Osteocyte (in vitro differentiated cells): ENCODE measurements at places on chromosomes 11 and 22. TPM values are rescaled to one million over a fixed set of nuclear protein-coding genes. Genes with fewer than 3 reads are reported as not detected.

- no peak for DNase-seq
Observed at GRCh38 chr22:29030618-29031226, 30.9 kb downstream of the C22orf31 start.

DNA sequence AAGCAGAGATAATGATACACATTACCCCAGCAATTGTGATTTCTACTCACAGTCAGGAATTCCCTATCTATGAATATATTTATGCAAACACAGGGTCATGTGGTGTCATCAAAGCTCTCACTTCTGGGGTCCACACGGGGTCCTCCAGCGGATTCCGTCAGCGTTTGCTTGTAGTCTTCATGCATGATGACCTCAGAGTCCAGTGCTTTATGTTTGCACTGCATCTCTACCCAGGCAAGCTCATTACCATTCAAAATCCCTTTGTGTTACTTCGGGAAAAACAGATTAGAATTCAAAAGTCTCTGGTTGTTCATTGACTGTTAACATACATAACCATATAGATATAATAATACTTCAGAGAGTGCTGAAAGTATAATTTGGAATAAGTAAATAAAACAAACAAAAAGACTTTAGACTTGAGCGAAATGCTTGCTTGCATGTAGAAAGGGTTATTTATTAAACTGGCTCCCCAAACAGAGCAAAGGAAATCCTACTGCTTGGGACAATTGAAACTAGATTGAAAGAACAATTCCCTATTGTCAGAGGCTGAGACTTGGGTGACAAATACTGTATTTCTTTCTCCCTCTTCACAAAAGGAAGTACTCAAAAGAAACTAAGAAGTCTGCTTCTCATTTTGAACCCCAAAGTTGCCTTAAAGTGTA is 423.1 kb downstream of the ETS1 start:
- DNase-seq, result no peak

DNA sequence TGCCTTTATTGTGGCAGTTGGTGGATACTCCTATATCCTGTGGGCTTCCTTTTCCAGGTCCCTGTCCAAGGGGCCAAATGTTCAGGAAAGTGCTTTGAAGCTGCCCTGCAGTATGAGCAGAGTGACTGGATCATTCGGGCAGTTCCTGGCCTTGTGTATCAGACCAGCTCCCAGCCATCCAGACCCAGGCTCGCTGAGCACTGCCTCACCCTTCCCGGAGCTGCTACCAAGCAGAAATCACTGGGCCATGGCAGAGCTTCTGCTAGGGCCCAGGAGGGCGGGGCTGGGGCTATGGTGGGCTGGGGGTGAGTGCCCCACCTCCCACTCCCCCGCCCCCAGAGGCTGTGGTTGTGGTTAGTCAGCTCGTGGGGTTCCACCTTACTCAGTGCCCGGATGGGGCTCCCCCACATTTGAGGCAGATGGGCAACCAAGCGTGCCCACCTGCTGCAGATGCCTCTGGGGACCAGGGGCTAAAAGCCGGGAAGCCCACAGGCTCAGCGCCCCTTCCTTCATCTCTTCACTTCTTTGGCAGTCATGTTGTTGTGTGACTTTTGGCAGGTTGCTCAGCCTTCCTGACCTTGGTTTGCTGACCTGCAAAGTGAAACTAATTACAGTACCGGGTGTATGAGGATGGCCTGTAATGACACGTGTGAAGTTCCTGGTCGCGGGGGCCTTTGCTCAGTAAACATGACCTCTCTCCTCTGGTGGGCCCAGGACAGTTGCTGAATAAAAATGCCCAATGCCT is 2.1 kb upstream of the LRRC32 start:
- DNase-seq, result no peak

GRCh38 chr22:35215993-35216392 is 41.3 kb upstream of the HMGXB4 start:
- no peak for DNase-seq

The RFPL2 gene
- total RNA-seq, result not detected in 2 replicates

- no peak for DNase-seq
Observed at GRCh38 chr11:69467646-69468045, 13.8 kb upstream of the LINC01488 start.

- DNase-seq, result no peak
Observed at GRCh38 chr11:94130298-94131046, 1.8 kb downstream of the PANX1 start.

DNA sequence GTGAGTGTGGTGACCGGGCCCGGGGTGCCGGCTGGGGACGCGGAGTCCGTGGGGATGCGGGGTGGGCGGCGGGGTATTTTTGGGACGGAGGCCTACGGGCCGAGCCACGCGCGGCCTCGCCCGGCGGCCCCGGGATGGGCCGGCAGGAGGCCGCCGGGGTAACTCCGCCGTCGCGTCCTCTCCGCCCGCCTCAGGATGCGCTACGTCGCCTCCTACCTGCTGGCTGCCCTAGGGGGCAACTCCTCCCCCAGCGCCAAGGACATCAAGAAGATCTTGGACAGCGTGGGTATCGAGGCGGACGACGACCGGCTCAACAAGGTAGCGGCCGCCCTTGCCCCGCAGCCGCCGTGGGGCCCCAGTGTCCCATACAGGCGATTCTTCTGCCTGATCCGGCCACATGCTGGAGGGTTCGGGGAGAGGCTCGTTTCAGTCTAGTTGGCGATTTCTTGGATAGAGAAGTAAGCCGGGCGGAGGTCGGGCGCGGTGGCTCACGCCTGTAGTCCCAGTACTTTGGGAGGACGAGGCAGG is 337 bp downstream of the RPLP2 start:
- no peak for DNase-seq

The LARGE1 gene
- total RNA-seq, result 17.6 and 20.7 TPM in 2 replicates

The E2F8 gene
- 1.7 and 2.1 TPM in 2 replicates for total RNA-seq

DNA sequence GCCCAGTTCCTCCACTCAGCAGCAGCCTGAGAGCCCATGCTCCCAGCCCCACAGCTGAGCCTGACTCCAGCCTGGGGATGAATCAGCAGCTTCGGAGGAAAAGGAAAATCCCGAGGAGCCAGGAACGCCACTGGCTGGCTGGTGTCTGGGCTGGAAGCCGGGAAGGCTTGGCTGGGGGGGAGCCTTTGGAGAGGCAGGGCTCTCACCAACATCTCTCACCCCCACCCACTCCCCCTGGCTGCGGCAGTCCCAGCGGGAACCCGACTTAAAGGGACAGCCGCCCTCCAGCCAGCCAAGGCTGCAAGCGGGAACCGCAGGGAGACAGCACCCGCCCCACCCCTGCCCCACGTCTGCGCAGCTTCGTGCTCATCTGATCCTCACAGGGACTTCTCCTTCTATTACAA is 28.4 kb downstream of the KIAA0930 start:
- peak; percentile 95 for DNase-seq

The PANX3 gene
- total RNA-seq, result not detected in 2 replicates

DNA sequence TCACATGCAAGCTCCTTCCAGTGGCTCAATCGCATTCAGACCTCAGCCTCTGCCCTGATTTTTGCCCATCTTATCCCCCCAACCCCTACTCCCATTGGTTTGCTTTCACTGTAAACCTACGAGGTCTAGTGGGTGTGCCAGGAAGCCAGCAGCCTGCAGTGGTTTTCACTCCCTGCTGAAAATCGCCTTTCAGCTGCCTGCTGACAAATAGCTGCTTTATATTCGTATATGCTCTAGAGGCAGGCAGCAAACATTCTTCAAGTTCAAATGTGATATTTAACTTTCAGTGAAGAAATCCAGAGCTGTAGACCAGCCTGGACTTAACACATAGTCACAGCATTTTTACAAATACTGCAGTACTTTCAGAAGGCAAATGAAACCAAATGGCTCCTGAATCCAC is 92.8 kb upstream of the APOA1 start:
- no peak for DNase-seq

DNA sequence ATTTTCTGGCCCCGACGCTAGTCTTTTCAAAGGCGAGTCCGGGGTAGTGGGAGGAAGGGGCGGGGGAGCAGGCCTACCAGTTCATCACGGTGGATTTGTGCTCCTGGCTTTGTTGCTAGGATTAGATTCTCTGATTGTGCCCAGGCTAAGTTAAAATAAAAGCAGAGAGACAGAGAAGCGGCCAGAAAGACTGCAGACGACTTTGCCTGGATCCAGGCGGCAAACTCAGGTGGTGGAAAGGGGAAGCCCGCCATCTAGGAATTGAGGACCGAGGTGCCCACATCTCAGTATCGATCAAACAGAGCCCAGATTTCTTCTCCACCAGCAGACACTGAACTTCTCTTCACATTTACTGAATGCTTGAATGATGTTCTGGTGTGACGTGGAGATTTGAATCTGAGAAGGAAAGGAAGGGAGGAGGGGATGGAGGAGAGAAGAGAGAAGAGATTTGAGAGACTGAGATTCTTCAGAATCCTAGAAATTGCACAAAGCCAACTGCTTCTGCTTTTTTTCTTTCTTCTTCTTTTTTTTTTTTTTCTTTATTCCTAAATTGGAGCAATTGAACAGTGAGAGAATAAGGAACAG is 2.7 kb downstream of the FAT3 start:
- DNase-seq, result no peak

The TYR gene
- not detected in 2 replicates for total RNA-seq

DNA sequence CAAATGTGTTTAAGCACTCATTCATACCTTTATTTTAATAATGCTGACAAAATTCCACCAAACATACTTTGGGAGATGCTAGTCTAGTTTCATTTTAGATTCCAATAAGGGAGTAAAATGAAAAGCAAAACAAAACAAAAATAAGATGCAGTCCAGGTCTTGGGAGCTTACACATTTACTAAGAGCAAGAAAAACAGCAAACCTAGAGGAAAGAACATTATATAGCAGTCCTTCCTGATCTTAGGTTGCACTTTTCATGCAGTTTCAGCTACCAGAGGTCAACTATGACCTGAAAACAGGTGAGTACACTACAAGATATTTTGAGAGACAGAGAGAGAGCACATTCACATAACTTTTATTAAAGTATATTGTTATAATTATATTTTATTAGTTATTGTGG is 1100.9 kb downstream of the DLG2 start:
- DNase-seq, result no peak

GRCh38 chr22:22422629-22423112 is 85.9 kb downstream of the ZNF280B start:
- DNase-seq, result no peak

The SLC5A12 gene
- total RNA-seq, result 0.76 and 1.2 TPM in 2 replicates
